ENCODE measurements at places on chromosomes 1 and 21.

DNA sequence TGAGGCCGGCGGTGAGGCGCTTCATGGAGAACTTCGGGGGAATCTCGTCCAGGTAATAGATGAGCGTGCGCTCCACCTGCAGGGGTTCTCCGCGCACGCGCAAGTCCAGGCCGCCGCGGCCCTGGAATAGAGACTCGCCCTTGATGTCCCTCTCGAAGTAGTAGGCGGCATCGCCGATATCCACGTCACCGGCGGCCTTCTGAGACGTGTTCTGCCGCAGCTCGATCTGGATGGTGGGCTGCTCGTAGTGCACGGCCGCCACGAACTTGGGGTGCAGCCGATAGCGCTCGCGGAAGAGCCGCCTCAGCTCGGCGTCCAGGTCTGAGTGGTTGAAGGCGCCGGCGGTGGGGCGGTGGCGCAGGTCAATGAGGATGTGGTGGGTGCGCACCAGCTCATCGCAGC is 726 bp downstream of the TACSTD2 start:
- DNase-seq = no peak

GRCh38 chr1:119713039-119713748 is 1.5 kb downstream of the PHGDH start:
- DNase-seq = no peak

DNA sequence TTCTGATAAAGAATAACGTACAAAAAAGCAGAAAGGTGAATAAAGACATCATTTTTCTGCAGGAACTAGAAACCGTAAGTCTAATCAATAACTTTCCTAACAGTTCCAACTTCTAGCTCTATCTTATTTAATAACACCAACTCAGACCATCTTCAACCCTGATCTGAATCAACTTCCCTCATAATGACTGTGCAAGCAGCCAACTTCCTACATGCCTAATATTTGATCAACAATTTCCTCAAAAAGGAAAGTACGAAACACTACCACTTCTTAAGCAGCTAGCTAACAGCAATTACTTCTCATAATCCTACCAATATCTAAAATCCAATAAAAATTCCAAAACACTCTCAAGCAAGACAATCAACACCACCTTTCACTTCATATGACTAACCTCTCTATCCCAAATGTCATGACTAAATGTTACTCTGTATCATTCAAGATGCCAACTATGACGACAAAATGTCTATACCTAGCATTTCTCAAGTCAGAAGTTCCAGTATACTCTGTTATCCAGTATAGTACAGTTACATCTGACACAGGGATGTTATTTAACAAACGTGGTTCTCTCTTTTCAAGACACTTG is 1.7 kb downstream of the COP1 start:
- no peak for DNase-seq

- no peak for DNase-seq
These were observed 218.9 kb upstream of the C1orf174 start for GRCh38 chr1:4118746-4119515.

DNA sequence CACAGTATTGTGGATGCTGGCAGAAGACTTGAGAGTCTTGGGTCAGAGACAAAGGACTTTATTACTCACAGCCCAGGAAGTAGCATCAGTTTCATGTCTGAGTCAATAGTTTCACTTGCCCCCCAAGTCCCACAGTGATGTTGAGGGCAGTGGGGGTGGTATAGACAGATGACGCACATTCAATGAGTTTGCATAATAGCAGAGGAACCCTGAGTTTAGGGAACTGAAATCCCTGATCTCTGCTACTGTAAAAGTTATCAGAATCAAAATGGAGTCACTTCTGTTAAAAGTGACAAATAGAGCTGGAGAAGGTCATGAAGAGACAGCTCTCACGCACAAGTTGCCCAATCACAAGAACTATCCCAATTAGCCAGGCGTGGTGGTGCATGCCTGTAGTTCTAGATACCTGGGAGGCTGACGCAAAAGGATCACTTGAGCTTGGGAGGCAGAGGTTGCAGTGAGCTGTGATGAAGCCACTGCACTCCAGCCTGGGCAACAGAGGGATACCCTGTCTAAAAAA is 11.5 kb upstream of the HCRTR1 start:
- DNase-seq = no peak

- DNase-seq = no peak
These were observed 13.5 kb upstream of the CHI3L1 start for GRCh38 chr1:203199816-203200571.

DNA sequence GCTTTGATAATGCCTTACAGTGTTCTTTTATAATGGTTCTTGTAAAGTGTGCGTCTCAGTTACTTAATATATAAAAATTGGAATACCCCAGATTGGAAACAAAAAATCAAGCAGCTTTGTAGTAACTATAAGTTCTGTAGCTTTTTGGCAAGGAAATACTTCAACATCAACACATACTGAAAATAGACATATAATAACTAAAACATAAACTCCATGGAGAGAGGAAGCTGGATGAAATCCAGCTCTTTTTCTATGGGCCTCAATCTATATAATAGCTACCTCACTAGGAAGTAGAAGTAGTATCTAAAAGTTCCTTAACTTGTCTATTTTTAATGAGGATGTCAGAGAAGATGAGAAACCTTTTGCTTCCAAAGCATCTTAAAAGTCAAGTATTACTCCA is 313.3 kb upstream of the NFIA start:
- no peak for DNase-seq

DNA sequence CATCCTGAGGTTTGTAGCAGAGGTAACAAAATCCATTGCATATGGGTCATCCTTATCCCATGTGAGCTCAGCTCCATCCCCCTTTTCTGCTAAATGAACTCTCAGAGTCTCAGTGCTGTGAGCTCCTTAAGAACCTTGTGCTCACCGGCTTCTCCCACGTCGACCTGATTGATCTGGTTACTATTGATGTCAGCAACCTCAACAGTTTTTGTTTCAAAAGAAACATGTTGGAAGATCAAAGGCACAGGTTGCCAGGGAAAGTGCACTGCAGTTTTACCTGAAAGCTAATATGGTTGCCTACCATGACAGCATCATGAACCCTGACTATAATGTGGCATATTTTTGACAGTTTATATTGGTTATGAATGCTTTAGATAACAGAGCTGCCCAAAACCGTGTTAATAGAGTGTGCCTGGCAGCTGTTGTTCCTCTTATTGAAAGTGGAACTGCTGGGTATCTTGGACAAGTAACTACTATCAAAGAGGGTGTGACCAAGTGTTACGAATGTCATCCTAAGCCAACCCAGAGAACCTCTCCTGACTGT is 131.4 kb downstream of the HS2ST1 start:
- DNase-seq = no peak

DNA sequence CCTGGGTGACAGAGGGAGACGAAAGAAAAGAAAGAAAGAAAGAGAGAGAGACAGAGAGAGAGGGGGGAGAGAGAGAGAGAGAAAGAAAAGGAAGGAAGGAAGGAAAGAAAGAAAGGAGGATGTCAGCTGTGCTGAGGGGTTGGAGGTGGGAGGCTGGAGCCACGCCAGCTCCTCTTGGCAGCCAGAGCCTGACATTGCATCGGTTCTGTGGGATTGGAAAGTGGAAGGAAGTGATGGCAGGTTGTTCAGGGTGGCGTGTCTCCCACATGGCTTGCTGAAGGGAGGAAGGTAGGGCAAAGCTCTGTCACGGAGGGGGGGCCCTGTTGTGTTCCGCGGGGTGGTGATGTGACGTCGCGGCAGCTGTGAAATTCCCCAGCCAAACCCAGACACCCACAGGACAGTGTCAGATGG is 30.7 kb downstream of the EIF2D start:
- DNase-seq = peak; percentile 63

- DNase-seq = no peak
These were observed 49.5 kb upstream of the IFFO2 start for GRCh38 chr1:19006000-19006399.

All from stimulated activated CD8-positive, alpha-beta memory T cell treated with anti-CD3 and anti-CD28 coated beads, Interleukin-7, amount 100 ng/mL, for 1 hour (primary cell).